ENCODE measurements at places on chromosomes 16 and 17.

GRCh38 chr16:89334050-89334449, 116.5 kb downstream of the ZNF778 start:
- DNase-seq: no peak

- no peak for DNase-seq
These were observed 27.9 kb downstream of the VAT1L start for GRCh38 chr16:77816293-77816692.

- no peak for DNase-seq
These were observed 88.4 kb downstream of the CHD9NB start for GRCh38 chr16:52964290-52964689.

GRCh38 chr16:4019371-4019791, 96.9 kb downstream of the ADCY9 start:
- no peak for DNase-seq

- DNase-seq: no peak
These were observed 17.2 kb downstream of the RSL1D1 start for GRCh38 chr16:11833951-11834695.

- no peak for DNase-seq
These were observed 80.0 kb downstream of the MARCHF10 start for GRCh38 chr17:62727916-62728672.

DNA sequence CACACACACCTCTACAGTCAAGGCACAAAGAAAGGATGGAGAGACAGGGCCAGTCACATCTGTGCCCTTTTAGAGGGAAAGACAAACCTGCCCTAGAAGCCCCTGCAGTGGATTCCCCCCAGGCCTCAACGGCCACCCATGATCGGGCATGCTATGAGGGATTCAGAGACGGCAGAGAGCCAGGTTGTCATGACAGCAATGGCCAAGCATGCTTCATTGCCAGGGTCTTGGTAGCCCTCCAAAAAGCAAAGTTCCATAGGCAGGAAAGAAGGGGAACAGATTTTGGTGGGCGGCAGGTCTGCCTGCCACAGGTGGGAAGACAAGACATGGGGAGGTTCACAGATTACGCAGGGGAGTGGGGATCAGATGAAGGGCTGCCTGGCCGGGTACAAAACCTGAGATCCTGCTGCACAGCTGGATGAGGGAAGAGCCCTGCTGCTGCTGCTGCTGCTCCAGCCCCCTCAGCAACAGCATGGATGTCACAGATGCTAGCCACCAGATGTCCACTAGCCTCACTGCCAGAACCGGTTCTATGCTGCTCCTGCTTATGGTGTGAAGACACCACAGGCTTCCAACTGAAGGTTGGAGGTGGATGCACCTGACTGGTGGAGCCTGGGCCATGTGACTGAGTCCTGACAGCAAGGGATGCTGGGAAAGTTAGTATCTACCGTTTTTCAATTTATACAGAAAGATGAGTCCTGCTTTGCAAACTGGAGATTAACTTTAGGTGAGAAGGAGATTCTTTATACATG, 17.8 kb downstream of the ACTG1 start:
- DNase-seq: no peak

- DNase-seq: no peak
These were observed 48.5 kb downstream of the WWOX start for GRCh38 chr16:78147911-78148401.

DNA sequence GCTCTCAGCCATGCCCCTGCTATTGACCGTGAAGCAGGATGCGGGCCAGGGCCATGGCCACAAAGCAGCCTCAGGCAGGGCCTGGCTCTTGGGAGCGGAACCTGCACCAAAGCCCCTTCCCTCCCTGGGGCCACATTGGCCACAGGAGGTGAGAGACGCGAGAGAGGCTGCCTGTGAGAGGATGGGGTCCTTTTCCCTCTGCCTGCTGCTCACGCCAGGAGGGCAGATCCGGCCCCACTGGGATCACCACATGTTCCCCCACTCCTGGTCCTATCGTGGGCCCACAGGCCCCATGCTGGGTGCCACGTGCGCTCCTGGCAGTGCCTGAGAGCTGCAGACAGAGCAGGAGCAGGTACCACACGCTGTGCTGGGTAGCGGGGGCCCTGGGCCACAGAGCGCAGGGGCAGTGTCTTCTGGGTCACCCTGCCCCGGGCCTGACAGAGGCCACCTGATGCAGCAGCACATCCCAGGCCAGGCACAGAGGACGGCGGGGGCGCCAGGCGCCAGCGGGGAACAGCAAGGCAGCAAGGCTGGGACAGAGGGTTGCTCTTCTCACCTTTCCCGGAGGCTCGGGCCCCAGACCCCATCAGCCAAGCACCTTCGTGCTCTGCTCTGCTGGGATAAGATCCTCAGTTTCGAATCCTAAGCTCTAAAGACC, 9.2 kb upstream of the NUDT16L1 start:
- no peak for DNase-seq

DNA sequence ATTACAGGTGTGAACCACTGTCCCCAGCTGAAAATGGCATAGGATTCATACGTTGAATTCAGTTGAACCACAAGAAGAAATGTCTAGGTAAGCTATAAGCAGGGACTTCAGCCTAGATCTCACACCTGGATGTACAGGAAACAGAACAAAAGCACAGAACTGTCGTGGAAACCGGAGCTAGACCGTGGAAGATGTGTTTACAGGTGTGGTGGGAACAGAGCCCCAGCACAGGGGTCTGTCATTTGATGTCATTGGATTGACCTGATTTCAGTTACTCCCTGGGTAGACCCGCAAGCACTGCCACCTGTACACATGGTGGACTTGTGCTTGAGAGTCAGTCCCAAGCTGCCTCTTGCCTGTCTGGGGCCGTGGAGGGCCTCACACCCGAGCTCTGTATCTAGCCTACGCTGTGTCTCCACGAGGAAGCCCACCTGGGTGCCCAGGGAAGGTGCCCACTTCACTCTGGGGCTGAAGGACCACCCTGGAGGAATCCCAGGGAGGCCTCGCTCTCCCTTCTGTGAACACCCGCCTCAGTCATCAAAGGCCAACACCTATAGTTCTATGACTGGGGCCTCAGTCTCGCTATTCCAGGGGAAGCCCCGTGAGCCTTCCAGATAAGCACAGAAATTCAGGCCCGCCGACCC, 32.2 kb upstream of the MLKL start:
- no peak for DNase-seq

GRCh38 chr17:76723812-76724211, 2.6 kb downstream of the JMJD6 start:
- DNase-seq: no peak

DNA sequence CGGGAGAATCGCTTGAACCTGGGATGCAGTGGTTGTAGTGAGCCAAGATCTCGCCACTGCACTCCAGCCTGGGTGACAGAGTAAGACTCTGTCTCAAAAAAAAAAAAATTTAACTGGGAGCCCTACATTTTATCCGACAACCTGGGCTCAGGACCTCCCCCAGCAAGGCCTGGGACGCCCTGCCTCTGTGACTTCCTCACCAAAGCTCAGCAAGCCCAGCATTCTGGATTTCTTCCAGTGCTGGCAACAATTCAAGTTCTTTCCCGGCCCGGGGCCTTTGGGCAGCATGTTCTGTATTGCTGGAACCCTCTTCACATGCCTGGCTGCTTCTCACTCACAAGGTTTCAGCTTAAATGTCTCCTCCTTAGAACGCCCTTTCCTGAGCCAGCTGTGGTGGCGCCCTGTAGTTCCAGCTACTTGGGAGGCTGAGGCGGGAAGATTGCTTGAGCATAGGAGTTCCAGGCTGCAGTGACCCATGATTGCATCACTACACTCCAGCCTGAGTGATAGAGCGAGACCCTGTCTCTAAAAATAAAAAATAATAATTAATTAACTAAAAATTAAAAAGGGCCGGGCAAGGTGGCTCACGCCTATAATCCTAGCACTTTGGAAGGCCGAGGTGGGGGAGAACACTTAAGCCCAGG, 15.9 kb upstream of the MEIOB start:
- no peak for DNase-seq

DNA sequence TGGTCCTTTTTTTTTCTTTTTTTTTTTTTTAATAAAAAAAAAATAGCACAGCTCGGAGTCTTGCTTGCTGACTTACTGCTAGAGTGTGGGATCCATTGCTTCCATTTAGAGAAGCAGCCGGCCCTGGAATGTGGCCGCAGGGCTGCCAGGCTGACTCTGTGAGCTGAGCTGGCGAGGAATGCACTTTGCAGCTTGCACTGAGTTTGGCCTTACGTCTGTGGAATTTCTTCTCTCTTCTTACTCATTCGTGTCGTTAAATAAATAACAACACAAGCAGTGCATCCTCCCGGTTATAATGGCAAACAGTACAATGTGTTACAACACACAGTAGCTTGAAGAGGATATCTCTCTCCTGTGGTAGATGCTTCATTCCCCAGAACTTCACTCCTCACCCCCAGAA, 69.2 kb downstream of the PRKCB start:
- no peak for DNase-seq

- DNase-seq: no peak
These were observed 6.4 kb downstream of the PPY start for GRCh38 chr17:43935926-43936261.

DNA sequence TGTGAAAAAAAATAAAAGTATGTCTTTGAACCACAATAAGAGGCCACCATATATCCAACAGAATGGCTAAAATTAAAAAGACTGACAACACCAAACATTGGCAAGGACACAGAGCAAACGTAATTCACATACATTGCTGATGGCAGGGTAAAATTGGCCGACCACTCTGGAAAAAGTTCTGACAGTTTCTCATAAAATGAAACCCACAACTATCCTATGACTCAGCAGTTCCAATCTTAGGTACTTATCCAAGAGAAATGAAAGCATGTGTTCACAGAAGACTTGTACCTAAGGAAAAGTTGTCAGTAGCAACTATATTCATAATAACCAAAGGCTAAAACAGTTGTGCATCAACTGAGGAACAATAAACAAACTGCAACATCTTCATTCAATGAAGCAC, 357.3 kb upstream of the XYLT1 start:
- DNase-seq: no peak

GRCh38 chr17:40432864-40433528, 10.3 kb upstream of the IGFBP4 start:
- no peak for DNase-seq

DNA sequence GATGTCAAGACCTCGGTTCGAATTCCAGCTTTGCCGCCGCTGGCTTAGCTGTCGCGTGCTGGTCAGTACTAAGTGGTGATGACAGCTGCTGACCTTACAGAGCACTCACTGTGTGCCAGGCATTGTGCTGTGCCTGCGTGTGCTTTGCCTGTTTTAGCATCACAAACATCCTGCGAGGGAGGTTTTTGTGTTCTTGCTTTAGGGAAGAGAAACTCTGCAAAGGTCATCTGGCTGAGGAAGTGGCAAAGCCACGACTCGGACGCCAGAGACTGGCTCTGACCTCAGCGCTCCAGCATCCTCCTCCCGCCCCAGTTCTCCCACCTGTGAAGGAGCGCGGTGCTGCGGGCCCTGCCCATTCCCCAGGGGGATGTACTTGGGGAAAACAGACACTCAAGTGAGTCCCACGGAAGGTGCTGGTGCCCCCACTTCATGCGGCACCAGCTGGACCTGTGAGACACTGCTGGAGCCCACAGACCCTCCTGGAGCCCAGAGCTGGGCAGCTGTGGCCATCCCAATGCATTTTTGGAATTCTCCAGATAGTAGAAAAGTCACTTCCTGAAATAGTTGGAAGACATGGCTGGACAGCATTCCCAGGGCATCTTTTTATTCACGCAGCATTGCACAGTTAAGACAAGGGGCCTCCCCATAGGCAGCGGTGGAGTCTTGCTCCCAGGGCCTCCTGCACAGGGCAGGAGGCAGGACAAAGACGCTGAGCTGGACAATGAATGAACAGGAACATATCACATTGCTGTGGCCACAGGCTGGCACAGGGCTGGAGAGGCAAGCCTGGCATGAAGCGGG, 20.0 kb upstream of the HERPUD1 start:
- no peak for DNase-seq

All from stimulated activated CD8-positive, alpha-beta memory T cell treated with anti-CD3 and anti-CD28 coated beads, Interleukin-12 subunit alpha, Interleukin-12 subunit beta, amount 100 ng/mL, for 1 hour (primary cell).